Hindlimb muscle (tissue), 1 donor: ENCODE measurements at places on chromosomes 16 and 17. TPM values are rescaled to one million over a fixed set of nuclear protein-coding genes. Genes with fewer than 3 reads are reported as not detected.

ASPHD1 gene
- 1.0 TPM for polyA plus RNA-seq

ASPA gene
- 4.0 TPM for polyA plus RNA-seq

DNA sequence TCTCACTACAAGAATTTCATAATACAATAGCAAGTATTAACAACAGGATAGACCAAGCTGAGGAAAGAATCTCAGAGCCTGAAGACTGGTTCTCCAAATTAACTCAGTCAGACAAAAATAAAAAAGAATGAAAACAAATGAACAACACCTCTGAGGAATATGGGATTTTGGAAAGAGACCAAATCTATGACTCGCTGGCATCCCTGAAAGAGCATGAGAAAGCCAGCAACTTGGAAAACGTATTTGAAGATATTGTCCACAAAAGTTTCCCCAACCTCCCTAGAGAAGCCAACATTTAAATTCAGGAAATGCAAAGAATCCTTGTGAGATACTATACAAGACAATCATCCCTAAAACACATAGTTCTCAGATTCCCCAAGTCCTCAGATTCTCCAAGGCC lies 20.9 kb downstream of the NLRP1 start:
- no peak for DNase-seq

DNA sequence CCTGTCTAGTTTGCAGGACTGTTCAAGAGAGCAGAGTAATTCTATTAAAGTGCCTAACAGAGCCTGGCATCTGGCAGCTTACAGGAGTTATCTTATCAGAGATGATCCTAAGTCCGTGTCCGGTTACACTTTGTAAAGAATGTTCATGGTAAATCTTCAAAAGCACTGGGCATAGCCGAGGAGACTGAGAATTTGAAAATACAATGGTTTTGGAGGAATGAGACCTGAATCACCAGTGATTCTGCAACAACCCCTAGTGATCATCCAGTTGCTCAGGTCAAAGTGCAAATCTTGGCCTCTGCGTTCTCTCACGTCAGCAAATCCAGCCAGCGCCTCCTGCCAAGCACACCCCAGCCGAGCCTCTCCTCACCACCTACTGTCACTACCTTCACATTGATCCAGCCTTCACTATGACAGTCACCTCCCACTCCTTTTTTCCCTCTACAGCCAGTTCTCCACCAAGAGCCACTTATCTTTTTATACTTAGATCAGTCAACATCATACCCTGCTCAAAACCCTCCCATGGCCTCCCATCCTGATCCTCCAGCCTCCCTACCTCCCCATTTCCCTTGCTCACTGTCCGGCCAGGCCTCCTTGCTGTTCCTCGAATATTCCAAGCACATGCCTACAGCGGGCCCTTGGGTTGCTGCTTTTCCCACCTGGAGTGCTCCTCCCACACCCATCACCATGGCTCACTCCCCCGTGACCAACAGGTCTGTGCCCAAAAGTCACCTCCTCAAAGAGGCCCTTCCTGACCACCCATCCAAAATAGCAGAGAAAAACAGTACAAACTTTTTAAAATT lies 57.4 kb upstream of the ERN1 start:
- no peak for DNase-seq

GRCh38 chr17:54784305-54784704 lies 116.3 kb upstream of the TOM1L1 start:
- DNase-seq = no peak

DNA sequence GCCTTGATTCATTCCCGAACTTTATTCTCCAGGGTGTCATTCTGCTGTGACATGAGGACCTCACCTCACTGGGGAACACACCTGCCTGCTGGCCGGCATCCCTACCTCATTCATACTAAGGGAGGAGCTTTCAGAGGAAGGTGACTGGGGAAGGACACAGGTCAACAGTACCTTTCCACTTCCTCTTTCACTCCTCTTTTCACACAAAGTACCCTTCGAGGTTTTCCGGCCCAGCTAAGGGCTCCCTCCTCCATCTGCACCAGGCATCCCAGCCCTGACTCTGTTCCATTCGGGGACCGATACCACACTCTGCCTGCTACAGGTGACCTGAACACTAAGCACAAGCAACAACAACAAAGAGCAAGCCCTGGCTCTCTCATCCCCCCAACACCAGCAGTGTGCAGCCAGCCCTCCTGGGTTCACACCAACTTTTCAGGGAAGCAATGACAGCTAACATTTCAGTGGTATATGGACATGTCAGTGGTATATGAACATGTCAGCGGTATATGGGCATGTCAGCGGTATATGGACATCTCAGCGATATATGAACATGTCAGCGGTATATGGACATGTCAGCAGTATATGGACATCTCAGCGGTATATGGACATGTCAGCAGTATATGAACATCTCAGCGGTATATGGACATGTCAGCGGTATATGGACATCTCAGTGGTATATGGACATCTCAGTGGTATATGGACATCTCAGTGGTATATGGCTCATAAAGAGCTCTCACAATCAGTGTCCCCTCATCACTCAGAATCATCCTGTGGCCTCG lies 16.0 kb downstream of the TRIM25 start:
- no peak for DNase-seq

TBC1D3K gene
- not detected for polyA plus RNA-seq

DNA sequence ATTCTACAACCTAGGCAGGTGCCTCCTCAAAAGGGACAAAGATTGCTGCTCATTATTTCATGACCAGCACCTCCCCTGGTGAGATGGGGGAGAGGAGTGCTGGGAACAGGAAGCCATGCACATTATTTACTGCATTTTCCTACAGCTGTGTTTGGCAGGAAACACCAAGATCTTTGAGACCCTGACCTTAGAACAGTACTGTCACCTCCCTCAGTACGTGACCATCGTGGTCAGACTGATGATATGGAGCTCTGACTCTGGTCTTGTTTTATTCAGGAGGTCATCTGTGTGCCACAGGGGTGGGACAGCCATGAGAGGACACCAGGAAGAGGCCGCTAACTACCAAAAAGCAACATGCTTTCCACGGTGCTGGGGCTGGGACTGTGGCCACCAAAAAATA lies 37.4 kb downstream of the USP22 start:
- no peak for DNase-seq

GRCh38 chr16:21597561-21598030 lies 1.8 kb upstream of the METTL9 start:
- no peak for DNase-seq

- DNase-seq = no peak
Measured at GRCh38 chr16:28924399-28924761, 658 bp downstream of the RABEP2 start.

DNA sequence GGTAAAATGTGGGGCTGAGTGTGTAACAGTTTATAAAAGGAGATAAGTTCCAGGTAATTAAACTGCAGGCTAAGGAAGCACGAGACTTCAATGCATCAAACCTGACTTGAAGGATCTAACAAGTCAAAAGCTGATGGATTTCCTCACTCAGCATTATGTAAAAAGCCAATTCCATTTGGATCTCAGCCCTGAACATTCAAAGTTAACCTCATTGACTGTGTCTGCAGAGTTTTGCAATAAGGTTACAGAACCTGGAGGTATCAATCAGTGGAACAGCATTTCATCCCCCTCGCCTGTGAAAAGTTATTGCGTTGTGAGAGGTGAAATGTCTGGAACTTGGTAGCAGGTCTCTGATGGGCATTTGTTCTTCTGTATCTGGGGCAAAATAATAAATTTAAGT lies 317.8 kb downstream of the GRIN2A start:
- DNase-seq = no peak

DNA sequence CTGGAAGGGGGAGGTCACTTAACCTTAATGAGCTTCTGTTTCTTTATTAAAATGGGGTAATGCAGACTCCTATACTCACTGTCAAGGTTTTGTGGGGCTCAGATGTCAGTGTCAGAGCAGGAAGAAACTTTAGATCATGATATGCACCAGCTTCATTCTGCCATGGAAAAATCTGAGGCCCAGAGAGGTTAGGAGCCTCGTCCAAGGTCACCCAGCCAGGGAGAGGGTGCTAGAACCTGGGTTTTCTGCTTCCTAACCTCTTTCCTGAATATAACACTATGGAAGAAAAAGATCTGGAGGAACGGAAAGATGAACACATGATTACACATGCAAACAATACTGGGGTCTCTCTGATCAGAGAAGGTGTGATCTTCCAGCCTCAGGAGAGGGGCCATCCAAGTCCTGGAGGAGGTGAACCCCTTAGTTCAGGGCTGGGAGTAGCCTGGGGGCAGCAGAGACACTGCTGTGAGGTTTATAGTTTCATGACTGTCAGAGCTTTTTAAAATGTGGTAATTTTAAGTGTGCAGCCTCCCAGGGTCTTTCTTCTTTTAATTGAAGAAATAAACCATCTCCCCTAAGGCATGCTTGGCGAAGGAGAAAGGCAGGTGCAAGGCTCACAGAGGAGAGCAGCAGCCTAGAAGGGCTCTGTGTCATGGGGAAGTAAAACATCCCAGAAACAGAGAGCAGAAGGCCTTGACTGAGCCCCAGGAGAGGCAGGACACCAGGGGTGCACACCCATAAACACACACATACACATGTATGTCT lies 10.2 kb upstream of the MEOX1 start:
- DNase-seq = no peak

GRCh38 chr17:34820922-34821321 lies 140.3 kb downstream of the CCT6B start:
- no peak for DNase-seq

- no peak for DNase-seq
Measured at GRCh38 chr16:48323783-48324775, 61.1 kb downstream of the SIAH1 start.
